Daoy (cell line): ENCODE measurements at places on chromosomes 11 and 22.
A peak's percentile ranks its signal among the peaks of the same experiment; 100 is the strongest.

DNA sequence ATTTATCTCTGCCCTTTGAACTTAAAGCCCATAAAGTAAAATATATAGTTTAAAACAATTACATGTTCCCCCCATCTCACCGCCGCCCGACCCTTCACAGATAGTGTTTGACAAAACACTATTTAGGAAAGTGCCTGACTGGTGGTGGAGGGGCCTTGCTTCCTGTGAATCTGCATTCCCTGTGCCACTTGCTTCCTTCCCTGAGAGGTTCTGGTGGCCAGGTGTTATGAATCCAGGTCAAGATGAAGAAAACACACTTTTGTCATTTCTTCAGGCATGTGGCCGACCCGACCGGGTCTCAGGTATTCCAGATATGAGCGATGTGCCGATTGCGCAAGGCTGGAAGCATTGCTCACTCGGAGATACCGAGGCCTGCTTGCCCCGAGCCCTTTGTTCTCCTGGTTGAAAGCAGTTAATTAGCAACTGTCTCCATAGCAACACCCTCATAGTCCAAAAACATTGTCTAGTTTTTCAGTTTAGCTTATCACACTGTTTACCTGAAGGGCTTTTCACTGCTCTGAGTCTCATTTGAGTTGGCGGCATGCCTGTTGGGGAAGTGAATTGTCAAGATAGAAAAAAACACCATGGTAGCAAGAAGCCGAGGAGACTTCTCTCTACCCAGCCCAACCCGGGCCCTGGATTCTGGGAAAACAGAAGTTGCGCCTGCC lies 128.3 kb downstream of the TEAD1 start:
- DNase-seq = peak; percentile 93

GRCh38 chr22:24027389-24027975 lies 16.4 kb downstream of the CABIN1 start:
- DNase-seq = no peak

DNA sequence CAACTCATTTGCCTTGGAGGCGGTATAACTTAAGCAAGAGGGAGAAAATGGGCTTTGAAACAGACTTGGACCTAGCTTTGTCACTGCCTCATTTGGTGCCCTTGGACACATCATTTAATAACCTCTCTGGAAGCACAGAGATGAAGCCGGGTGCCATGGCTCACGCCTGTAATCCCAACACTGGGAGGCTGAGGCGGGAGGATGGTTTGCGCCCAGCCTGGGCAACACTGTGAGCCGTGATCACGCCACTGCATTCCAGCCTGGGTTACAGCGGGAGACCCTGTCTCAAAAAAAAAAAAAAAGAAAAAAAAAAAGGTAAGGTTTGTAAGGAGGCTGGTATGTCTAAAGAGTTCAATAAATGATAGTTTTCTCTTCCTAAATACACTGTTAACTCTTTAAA lies 806 bp downstream of the COA4 start:
- peak; percentile 13 for DNase-seq

DNA sequence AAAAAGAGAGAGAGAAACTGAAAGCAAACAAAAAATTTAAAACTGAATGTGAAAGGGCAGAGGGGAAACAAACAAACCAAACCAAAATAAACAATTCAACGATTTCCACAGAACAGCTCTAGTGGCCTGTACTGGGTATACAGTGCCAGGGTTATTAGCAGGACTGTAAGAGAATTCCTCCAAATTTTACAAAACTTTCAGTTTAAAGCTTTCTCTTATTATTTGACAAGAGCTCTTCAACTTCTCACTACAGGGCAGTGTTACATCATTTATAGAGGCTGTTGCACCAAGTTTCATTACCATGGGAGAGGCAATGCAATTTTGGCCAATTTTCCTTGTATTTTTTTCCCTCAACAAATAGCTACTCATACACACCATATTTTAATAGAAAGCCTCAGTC lies 44.3 kb upstream of the CLPB start:
- no peak for DNase-seq

DNA sequence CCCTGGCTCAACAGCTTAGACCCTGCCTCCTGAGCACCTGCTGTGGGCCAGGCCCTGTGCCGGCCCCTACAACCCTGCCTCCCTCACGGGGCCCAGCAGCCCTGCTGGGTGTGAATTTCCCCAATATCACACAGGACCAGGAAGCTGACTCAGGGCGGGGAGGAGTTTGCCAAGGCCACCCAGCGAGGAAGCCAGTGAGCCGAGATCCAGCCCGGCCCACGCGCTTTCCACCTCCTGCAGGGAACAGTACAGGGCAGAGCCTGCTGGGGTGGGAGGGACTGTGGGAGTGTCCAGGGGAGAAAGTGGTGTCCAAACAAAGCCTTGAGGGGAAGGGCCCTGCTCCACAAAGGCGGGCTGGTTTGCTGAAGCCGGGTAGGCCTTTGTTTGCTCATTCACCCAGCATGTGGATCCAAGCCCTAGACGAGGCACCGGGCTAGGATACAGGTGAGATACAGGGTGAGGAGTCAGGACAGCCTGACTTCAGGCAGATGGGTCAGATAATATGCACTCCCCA lies 26.8 kb downstream of the RPL3 start:
- peak; percentile 98 for DNase-seq

DNA sequence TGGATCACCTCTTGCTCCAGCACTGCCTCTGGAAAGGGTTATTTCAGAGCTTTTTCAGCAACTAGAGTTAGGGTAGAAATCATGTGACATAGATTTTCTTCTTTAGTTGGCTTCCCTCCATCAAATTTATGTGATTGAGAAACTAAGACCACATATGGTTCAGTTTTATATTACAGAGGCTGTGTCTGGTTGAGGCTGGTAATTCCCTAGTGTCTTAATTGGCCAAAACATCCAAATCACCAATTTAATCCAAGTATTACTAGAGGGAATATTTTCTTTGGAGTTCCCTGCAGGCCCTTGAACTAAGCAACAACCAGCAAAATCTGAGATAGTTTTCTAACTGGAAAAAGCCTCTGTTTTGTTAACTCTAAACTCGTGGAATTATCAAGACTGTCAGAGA lies 136.3 kb downstream of the ARHGAP42 start:
- no peak for DNase-seq

DNA sequence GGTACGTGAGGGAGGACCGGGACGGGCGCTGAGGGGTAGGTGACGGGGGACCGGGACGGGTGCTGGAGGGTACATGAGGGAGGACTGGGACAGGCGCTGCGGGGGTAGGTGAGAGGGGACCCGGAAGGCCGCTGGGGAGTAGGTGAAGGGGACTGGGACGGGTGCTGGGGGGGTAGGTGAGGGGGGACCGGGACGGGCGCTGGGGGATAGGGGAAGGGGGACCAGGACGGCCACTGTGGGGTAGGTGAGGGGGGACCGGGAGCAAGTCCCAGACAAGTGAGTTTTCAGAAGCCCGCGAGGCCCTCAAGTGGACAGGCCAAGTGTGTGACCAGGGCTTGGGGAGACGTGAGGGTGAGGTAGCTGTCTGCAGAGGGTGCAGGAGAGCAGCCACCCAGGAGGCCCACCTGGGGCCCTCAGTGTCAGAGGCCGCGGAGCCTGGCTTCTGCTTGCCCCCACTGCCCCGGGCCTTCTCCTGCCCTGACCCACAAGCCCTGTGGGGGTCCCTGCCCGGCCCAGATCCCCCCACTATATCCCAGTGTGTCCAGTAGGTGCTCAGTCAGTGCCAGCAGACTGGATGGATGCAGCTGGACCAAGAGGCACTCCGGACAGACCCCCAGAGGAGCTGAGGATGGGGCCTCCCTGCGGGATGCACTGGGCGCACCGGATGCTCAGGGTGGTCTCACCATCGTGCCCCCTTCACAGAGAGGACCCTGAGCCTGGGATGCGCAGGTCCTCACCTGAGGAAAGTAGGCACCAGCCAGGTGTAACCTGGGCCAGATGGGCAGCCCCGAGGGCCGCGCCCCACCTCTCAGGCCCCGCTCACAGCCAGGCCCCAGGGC lies 44.2 kb upstream of the TH start:
- no peak for DNase-seq

DNA sequence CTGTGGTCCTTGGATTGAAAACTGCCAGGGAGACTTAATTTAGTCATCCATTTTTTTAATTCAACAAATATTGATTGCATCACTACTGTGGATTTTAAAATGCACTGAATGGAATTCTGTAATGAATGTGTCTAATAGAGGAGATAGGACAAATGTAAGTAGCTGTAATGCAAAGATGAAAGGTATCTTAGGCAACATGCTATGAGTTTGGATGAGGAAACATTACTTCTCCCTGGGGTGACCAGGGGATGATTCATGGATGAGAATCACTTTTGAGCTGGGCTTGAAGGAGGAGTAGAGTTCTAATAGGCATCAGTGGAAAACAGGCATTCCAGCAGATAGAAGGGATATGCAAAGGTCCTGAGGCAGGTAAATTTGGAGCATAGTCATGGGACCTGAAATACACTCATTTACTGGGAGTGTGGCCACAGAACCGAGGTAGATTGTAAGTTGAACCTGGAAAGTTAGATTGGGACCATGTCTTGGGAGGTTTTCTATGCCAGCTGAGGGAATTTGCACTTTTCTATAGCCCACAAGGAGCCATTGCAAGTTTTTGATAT lies 43.4 kb downstream of the PKNOX2 start:
- DNase-seq = no peak

DNA sequence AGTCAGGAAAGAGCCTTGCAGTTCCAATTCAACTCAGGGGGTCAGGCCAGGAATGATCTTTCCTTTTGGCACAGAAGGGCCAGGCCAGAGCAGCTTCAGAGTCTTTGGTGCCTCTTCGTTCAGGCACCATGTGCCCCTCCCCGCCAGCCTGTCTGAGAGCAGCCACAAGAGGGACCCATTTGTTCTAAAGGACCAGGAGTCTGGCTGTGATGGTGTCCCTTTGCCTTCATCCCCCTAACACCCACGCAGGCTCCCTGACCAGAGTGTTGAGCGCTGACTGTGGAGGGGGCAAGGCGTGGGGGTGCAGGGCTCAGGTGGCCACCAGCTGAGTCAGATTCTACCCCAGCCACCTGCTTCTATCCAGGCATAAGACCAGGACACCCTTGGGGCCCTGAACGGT lies 156.4 kb downstream of the TTC17 start:
- no peak for DNase-seq

DNA sequence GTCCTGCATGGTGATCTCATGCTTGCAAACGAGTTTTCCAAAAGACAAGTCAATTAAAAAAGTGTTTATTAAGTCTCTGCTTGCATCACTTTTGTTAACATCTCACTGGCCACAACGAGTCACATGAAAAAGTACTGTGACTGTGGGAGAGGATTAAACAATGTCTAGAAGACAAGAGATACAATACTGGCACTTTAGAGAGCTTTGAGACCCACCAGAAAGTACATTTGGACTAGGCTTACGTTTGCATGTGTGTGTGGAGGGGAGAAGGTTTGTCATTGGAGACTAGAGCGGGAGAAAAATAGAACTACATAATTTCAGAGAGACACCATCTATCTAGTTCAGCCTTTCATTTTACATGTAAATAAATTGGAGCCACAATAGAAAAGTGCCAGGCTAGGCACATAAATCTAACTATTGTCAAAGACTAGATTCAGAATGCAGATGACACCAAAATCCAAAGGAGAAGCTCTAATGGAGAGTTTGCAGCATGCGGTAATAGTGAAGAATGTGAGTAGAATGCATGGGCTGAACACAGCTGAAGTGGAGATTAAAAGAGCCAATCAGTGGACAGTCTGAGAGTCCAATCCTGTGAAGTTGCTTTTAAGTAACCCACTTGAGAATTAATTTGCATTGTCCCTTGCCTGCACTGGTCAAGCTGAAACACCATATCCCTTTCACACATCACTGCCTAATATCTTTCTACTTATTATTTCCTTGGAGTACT lies 977.4 kb upstream of the FAT3 start:
- DNase-seq = no peak
